ENCODE measurements at places on chromosomes 13 and 19. TPM values are rescaled to one million over a fixed set of nuclear protein-coding genes. Genes with fewer than 3 reads are reported as not detected.

DNA sequence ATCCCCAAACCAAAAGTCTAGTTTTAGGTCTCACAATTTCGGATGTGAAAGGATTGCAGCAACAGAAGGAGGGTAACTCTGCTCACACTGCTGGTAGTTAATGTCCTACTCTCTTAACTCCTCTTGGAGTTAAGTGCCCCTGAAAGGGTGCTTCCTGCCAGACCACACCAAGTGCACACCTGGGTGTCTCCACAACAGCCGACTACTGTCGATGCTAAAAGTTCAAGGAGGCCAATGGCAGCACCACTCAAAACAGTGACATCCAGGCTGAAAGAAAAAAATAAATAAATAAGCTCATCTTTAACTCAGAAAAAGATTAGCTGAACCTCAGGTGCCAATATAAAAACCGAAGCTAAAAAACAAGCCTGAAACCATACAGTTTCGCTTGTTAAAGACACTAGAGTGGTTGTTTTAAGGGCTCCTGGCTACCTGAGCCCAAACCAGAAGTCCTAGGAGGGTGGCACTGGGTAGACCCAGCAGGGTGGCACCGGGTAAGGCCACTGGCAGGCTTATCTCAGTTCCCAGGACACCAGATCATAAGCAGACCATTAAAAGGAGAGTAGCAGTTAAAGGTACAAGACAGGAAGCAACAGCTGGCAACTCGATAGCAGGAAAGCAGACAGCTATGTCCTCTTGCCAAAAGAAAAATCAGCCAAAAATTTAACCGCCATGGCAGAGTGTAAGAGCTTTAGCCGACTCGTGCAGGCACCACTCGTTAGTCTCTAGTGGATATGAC, 39.3 kb downstream of the BRD4 start:
- no peak for DNase-seq

DNA sequence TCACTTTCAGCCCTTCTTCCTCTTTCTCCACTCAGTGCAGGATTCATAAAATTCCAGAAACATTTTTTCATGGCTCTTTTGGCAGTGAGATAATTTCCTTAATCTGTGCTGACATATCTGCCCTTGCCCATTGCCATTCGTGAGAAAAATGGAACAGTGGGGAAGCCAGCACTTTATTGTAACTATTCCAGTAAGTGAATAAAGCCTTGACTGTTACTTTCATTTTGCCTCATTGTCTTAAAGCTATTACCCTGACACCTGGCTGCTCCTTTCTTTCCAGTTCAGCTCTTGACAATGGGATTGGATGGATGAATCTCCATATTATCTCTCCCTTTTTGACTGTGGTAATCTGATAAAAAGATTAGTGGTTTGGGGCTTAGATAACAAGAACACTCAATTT, 1068.1 kb upstream of the PCDH20 start:
- no peak for DNase-seq

- DNase-seq, result no peak
Observed at GRCh38 chr19:19381007-19381926, 24.2 kb upstream of the GATAD2A start.

- DNase-seq, result no peak
Observed at GRCh38 chr13:62687732-62688131, 1272.1 kb upstream of the PCDH20 start.

GRCh38 chr19:46976845-46977320, 42.8 kb upstream of the NPAS1 start:
- DNase-seq, result no peak

DNA sequence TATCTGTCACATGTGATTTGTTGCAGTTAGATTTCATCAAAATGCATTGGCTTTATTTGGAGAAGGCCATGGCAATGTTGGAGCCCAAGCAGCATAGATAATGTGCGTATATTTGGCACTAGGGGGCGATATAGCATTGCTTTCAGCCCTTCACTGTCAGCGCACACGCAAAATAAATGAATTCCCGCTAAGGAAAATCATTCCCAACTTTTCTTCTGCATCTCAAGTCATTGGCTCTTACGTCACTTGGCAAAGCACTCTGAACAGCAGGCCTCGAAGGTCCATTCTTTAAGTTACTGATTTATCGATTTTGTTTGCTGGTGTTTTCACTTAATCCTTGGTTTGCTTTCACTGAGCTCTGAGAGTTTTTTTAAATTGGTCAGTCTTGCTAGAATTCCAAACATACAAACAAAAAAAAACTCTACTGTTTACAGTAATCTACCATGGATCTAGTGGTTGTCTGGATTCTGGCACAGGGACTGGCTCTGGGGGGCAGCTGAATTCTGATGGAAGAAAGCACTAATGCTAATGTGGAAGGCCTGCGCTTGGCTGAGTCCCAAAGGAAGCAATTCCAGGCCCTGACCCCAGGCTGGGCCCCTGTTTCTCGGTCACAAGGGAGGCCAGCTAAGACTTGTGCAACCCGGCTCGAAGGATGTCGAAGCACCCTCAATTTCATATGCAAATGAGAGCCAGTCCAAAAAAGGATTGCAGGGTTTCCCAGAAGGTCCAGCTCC, 97.7 kb upstream of the IPO5 start:
- peak; percentile 81 for DNase-seq

- DNase-seq, result no peak
Observed at GRCh38 chr19:16883522-16883921, 5.3 kb upstream of the F2RL3 start.

DNA sequence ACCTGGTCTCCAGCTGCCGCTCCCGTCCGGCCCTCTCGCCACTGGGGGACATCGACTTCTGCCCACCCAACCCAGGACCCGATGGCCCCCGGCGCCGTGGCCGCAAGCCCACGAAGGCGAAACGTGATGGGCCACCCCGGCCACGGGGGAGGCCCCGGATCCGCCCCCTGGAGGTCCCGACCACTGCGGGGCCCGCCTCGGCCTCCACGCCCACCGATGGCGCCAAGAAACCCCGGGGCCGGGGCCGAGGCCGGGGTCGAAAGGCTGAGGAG, 6.7 kb downstream of the PRR12 start:
- no peak for DNase-seq

GRCh38 chr13:106867249-106867648, 299.3 kb upstream of the ARGLU1 start:
- DNase-seq, result no peak

- no peak for DNase-seq
Observed at GRCh38 chr19:33392341-33393285, 19.1 kb downstream of the CEBPG start.

DNA sequence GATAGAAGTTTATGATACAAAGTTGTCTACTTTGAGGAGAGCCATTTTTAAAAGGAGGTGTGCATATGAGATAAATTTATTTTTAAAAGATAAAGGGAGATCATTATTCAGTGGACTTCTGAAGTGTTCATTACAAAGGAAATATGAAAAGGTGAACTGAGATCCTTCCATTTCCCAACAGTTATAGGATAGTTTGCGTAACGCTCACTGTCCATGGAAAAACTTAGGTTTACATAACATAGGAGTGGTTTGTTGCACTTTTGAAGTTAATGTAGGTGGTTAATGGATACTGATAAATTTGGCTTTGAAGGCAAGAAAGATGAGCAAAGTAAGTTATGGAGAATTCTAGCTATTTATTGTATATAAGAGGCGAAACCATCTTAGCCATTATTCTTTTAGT, 92.5 kb downstream of the WDFY2 start:
- DNase-seq, result no peak

DNA sequence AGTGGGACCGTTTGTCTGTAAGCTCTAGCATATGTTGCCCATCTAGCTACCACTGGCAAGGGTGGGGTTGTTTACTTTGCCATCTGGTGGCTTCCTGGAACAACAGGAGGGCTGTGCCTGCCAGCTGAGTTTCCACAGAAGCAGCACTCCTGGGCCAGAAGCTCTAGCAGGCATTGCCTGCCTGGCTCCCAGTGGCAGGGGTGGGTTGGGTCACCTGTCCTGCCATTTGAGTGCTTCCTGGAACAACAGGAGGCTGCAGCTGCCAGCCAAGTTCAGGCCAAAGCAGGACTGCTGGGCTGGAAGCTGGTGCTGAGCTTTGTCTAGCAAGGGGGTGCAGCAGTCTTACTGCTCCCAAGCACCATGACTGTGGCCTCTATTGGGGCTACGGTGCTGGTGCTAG, 239.7 kb downstream of the MTUS2 start:
- no peak for DNase-seq

DNA sequence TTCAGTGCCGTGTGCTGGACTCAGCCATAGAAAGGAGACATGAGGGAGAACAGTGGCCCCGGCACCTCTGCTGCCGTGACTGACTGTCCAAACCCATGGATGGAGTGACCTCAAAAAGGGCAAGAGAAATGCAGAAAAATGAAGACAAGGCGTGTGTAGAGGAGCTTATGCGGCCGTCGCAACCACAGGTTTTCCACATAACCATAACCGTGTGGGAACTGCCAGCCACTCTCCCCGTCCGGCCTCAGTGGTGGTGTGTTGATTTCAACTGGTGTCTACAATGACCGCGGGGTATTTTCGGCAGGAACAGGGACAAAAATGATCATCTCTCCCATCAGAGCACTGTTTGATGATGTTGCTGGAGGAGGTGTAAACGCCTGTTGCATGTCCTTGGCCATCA, 42.9 kb upstream of the F7 start:
- DNase-seq, result peak; percentile 43

DNA sequence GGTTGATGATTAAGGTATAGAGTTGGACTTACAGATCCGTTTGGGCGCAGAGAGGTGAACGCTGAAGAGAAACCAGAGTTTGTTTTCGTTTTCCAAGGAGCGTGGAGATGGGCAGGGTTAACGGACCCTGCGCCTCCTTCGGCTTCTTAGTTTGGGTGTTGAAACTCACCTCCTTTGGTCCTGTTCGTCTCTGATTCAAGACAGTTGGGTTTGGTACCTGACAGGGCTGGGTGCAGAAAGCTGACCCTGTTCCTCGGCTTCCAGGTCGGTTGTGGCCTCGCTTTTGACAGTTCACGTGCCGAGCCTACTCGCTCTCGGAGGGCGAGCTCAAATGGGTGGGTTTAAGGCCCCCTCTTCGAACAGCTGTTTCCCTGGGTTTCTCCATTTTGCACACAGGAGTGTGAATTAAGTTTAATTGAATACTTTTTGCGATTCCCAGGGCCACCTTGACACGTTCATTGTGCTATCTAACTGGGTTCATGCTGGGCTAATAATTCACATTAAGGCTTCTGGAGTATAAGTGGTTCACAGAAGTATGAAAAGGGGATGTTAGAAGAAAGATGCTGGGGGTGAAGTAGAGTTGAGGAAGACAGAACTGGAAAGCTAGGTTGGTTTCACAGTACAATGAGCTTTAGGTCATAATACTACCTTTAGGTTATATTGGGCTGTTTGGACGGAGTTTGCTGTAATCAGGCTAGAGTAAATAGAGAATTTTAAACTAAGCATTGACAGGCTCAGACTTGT, 638 bp downstream of the USPL1 start:
- peak; percentile 69 for DNase-seq

DNA sequence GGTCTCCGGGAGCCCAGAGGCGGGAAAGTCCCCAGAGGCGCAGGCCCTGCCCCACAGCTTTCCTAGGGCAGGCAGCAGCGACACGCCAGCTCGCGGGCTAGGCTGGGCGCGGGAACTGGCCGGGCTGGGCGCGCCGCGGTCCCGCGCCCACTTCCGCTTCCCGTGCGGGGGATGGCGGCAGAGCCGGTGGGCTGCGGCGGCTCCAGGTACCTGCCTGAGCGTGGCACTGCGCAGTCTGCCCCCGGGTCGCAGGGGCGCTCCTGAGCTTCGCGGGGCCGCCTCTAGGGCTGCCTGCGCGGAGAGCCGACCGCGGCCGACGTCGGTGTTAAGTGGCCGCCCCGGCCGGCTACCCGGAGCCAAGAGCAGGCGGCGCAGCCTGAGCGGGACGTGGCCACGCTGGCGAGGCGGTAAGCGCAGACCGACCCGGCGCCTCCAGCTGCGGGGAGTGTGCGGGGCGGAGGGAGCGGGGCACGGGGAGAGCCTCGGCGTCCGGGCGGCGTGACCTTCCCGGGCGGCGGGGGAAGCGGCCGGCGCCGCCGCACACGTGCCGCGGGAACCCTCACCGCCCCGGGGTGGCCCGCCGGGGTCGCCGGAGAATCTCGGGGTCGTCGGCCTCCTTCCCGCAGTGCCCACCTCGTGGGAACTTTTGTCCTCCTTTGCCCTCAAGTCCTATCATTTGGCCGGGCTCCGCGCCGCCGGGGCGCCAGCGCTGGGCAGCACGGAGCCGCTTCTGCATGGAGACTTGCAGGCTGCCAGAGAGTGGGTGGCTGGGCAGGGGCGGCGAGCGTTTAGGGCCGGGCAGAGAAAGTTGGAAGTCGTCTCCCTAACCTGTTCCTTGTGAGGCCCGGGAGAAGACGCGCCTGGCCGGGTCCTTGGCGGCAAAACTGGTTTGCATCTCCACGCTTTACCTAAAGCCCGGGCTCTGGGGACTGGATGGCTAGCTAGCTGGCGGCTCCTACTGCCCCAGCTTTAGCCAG, 31.4 kb upstream of the MPHOSPH8 start:
- DNase-seq, result no peak

DNA sequence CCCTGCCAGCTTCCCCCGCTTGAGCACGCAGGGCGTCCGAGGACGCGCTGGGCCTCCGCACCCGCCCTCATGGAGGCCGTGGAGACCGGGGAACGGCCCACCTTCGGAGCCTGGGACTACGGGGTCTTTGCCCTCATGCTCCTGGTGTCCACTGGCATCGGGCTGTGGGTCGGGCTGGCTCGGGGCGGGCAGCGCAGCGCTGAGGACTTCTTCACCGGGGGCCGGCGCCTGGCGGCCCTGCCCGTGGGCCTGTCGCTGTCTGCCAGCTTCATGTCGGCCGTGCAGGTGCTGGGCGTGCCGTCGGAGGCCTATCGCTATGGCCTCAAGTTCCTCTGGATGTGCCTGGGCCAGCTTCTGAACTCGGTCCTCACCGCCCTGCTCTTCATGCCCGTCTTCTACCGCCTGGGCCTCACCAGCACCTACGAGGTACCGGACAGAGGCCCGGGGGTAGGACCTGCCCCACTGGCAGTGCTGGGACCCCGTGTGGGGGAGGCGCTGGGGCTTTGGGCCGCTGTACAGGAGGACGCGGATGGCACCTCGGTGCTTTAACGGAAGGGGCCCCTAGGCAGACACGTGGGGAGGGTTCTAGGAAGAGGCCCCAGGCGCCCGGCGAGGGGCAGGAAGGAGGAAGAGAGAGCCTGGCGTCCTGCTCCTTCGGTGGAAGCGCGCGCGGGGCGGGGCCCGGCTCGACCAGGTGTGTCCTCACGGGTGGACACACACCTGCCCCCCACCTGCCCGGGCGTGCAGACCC, 681 bp downstream of the SLC5A5 start:
- no peak for DNase-seq

- DNase-seq, result peak; percentile 74
Observed at GRCh38 chr13:39037410-39037879, 444 bp downstream of the PROSER1 start.

- no peak for DNase-seq
Observed at GRCh38 chr19:23769691-23770468, 11.2 kb upstream of the ZNF681 start.

- DNase-seq, result no peak
Observed at GRCh38 chr19:48308631-48309586, 16.4 kb upstream of the EMP3 start.

Gene NR1H2
- 80.6 TPM for total RNA-seq

Gene DCLK1
- total RNA-seq, result 51.4 TPM

Gene LIM2
- total RNA-seq, result not detected

Gene TICAM1
- total RNA-seq, result 28.3 TPM

Gene LHB
- total RNA-seq, result not detected

Gene CYP4F2
- 13.7 TPM for total RNA-seq

Gene KLK2
- not detected for total RNA-seq
